ENCODE measurements at places on chromosomes 6 and 20.

DNA sequence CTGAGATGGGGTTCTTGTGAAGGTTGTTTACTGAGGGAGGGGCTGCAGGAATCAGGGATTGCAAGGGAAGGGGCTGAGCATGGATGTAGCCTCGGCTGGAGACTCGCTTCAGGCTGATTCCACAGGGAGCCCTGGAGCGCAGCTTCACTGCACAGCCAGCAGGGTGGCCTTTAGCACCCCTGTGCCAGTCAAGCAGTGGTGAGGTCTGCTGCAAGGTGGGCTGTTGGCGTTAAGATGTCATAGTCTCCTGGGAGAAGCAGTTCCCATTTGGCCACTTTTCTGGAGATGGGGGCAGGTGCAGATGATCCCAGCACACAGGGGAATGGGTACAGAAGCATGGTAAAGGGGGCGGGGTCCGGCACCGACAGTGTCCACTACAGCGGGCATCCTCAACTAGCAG is 126.3 kb downstream of the TOX2 start:
- DNase-seq = no peak

GRCh38 chr20:51862796-51863195 is 60.5 kb upstream of the SALL4 start:
- no peak for DNase-seq

DNA sequence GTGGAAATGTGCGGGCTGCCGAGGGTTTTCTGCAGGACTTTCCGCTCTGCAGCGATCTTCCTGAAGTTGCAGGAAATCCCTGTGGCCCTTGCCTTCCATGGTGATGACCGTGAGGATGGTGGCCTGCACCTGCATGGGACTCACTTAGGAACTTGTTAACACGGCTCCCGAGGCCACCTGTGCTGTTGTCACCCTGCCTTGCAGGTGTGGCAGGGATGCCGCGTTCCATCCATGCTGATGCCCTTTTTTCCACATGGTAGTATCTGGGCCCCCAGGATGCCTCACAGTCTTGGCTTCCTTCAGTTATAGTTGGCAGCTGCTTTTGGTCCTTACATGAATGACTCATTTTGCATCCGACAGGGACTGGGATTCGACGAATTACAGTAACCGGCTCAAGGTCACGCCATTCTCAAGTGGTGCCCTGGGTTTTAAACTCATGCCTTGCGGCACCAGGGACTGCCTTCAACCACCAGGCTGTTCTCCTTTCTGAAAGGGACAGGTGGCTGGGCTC is 37.2 kb downstream of the SYNJ2 start:
- no peak for DNase-seq

- no peak for DNase-seq
Observed at GRCh38 chr6:114164207-114164606, 178.6 kb downstream of the HS3ST5 start.

DNA sequence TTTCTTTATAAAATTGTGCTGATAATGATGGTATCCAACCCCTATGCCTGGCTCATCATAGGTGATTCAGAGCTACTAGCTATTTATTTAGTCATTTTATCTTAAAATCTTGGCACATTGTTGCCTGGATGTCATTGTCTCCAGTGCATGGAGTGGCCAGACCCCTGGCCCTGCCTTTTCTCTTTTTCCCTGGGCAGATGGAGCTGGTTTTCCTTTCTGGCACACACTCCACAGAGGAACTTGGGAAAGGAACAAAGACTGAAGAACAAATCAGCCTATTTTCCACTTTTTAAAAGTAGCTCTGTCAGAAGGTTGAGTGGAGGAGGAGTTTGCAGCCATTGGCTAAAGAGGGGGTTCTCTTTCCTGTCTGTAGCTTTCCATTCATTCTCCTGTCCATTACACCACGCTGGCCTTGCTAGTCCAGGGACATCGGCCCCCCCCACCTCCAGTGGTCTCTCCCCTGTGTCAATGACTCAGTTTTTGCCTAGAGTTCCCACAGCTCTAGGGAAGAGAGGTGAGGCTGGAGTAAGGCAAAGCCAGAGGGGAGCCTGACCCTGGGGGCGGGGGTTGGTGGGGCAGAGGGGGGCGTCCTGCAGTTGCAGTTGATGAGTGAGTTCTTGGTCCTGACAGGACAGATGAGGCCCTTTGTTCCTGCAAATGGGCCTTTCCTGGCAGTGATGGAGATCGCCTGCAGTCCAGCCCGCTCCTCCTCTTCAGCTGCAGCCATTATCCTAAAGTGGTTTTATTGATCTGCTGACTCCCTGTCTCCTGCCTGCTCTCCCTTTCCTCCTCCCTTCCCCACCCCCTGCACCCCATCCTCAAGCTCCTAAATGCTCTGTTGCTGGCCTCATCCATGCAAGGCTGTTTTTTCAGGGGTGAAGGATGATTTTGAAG is 774.5 kb downstream of the DHX35 start:
- no peak for DNase-seq

- DNase-seq = no peak
Observed at GRCh38 chr6:91127752-91128151, 540.9 kb upstream of the MAP3K7 start.

GRCh38 chr6:22774129-22774528 is 204.8 kb downstream of the HDGFL1 start:
- DNase-seq = no peak

DNA sequence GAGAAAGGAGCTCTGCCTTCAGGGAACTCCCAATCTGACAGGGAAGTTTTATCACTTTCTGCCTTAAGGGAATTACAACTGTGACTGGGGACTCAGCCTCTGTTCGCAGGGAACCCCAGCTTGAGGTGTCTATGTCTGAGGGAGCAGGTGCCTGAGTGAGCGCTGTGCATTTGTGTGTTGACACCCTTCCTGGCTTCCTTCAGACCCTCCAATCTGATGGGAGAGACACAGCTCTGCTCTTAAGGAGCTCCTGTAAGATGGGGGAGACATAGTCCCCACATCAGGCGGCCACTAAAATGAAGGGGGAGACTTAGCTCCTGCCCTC is 62.3 kb downstream of the MRPL14 start:
- no peak for DNase-seq

GRCh38 chr6:76441875-76442274 is 369.4 kb upstream of the IMPG1 start:
- DNase-seq = no peak

DNA sequence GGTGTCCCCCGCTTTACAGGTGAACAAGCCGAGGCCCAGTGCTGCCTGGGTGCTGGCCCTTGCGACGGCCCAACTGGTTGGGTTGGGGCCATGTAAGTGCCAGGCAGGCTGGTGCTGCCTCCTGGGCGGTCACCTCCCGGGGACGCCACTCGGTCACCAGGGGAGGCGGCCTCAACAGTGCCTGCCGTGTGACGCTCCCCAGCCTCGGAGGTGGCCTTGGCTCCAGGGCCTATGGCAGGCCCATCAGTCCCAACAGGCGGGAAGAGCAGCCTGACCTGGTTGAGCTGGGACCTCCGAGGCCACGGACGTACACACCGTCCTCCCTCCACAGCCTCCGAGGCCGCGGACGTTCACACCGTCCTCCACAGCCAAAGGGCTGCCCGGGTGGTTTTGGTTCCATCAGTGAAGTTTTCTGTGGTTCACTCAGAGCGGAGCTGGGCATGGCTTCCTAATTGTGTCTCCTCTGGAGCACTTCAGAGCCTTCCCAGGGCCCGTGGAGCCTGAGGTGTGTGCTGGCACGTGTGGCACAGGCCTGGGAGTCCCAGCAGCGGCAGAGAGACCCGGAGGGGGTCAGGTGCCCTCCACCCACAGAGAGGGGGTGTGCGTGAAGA is 19.3 kb upstream of the SLCO4A1 start:
- DNase-seq = no peak

DNA sequence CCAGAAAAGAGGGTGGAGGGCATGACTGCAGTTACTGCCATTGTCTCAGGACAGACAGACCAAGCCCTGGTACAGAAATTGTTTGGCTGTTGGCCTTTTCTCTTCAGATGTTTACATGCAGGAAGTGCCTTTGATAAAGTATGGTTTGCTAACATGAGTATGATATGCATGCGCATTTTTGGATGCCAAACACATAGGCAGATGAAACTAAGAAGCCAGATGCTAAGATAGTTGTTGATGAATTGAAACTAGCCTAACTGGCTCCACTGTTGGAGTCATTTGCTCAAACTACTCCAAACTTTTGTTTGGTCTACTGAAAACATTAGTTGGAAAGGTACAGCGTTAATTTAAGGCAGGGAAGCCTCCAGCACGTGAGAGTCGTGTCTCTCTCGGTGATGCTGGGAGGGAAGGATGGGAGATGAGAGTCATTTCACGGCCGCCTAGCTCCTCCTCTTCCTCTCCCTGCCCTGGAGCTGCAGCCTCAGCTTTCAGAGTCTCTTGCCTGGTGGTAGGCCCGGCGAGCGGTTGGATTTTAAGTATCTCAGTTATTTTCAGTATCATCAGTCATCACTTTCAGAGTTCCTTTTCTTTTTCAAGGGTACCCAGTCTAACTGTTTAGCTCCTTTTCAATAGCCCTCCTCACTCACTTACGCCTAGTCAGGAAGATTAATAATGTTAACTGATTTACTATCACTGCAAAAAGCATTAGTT is 29.7 kb downstream of the RREB1 start:
- peak; percentile 62 for DNase-seq

GRCh38 chr6:37635319-37635718 is 62.4 kb downstream of the MDGA1 start:
- no peak for DNase-seq

DNA sequence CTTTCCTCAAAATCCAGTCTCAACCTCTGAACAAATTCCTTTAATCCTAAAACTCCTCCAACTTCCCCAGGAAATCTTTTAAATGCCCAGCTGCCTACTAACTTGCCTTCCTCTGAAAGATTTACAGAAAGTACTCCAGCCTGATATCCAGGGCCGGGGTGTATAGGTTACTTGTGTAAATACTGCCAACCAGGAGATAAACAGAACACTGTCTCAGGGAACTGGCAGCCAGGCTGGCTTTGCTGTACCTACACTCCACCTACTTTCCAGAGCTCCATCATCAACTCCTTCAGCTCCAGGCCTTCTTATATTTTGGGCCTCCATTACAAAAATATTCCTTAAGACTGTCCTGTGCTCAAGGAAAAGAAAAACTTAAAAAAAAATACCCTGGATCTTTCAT is 85.9 kb downstream of the CEP162 start:
- DNase-seq = no peak

DNA sequence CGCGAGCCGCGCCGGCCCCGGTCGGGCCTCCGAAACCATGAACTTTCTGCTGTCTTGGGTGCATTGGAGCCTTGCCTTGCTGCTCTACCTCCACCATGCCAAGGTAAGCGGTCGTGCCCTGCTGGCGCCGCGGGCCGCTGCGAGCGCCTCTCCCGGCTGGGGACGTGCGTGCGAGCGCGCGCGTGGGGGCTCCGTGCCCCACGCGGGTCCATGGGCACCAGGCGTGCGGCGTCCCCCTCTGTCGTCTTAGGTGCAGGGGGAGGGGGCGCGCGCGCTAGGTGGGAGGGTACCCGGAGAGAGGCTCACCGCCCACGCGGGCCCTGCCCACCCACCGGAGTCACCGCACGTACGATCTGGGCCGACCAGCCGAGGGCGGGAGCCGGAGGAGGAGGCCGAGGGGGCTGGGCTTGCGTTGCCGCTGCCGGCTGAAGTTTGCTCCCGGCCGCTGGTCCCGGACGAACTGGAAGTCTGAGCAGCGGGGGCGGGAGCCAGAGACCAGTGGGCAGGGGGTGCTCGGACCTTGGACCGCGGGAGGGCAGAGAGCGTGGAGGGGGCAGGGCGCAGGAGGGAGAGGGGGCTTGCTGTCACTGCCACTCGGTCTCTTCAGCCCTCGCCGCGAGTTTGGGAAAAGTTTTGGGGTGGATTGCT is 1.3 kb downstream of the VEGFA start:
- DNase-seq = peak; percentile 77

DNA sequence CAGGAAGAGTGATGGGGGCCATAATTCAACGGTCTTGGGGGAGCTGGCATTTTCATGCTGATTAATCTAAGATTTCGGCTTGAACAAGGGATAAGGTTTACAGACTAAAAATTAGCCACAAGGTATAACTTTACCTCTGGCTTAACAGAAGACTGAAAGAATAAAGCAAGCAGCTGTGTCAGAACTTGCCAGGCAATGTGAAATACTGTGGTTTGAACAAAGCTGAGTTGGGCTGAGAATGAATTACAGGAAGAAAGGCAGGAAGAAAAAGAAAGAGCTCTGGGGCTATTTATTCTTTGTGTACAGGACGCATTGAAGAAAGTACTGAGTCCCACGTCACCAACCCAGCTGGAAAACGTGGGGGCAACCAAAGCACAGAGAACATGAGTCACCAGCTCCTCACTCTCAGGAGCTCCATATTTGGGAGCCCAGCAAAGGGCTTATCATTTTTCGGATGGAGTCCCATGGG is 121.5 kb upstream of the NEDD9 start:
- no peak for DNase-seq

GRCh38 chr20:35511814-35512420 is 17.5 kb downstream of the C20orf173 start:
- DNase-seq = no peak

DNA sequence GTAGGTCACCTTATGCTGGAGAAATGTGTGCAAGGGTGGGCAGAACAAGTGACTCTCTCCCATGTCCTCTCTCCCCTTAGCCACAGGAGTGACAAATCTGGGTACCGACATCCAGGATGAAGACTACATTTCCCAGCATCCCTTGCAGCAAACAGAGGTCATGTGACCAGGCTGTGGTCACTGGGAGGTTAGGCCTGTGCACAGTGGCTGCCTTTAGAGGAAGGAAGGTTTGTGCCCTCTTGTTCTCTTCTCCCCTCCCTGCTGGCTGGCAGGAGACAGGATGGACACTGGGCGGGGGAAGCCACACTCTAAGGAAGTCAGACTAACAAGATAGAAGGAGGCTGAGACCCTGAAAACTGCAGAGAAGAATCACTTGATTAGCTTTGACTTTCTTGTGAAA is 360.2 kb downstream of the PREX1 start:
- DNase-seq = no peak

DNA sequence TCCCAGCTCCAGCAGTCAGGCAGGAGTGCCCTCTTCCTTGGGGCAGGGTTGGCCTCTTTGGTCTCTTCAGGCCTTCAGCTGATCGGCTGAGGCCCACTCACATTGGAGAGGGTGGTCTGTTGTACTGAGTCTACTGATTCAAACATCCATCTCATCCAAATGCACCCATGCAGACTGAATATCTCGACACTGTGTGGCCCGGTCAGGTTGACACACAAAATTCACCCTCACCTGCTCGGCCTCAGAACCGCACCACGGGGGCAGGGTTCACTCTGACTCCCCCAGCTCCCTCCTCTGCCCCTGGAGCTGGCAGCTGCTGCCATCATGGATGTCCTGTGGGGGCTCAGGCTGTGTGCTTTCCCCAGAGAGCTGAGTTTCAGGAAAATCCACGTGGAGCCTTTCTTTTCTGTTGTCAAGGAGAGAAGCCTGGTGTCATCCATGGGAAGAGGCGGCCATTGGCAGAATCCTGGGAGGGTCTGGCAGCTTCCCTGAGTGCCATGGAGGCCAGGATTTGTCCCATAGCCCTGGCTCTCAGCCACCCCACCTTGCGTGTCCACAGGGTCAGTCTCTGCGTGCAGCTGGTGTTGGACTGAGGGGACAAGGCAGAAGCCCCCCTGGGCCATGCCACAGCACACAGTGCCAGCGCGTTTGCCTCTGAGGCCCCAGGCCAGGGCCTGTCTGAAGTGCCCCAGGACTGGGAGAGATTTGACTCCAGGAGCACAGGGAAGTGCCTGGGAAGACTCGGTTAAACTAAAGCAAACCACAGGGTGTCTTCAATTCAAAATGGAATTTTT is 114.1 kb downstream of the ERMARD start:
- no peak for DNase-seq
